ENCODE measurements at places on chromosomes 3 and 15. TPM values are rescaled to one million over a fixed set of nuclear protein-coding genes. Genes with fewer than 3 reads are reported as not detected.

STRIT1 gene
- not detected for total RNA-seq

IMPG2 gene
- 0.10 TPM for total RNA-seq

MFN1 gene
- 31.3 TPM for total RNA-seq

IFT57 gene
- 29.4 TPM for total RNA-seq

SPTBN5 gene
- total RNA-seq = 1.6 TPM

GRK7 gene
- total RNA-seq = not detected

GADL1 gene
- total RNA-seq = not detected

STAC gene
- not detected for total RNA-seq

GPR87 gene
- total RNA-seq = 1.1 TPM

MB21D2 gene
- total RNA-seq = 8.7 TPM

IQCF5 gene
- not detected for total RNA-seq

MCTP2 gene
- 38.5 TPM for total RNA-seq

GOLGA8R gene
- 0.56 TPM for total RNA-seq

SKOR1 gene
- 0.12 TPM for total RNA-seq

LRTM1 gene
- total RNA-seq = not detected

ANO10 gene
- total RNA-seq = 8.5 TPM

LMAN1L gene
- not detected for total RNA-seq

CAMK2N2 gene
- total RNA-seq = 0.21 TPM

GYG1 gene
- total RNA-seq = 21.5 TPM

UBE3A gene
- 102 TPM for total RNA-seq

GNB4 gene
- 0.59 TPM for total RNA-seq

CELF6 gene
- total RNA-seq = 0.19 TPM

RHOV gene
- 0.29 TPM for total RNA-seq

TMOD2 gene
- 7.9 TPM for total RNA-seq

NR2E3 gene
- not detected for total RNA-seq

GFM1 gene
- total RNA-seq = 57.3 TPM

CHST13 gene
- total RNA-seq = not detected

ZNF774 gene
- 0.68 TPM for total RNA-seq

EOMES gene
- 1.4 TPM for total RNA-seq

GOLGA8T gene
- total RNA-seq = 0.19 TPM

ZCWPW2 gene
- 0.43 TPM for total RNA-seq

CD86 gene
- 1.4 TPM for total RNA-seq

PRKAR2A gene
- 32.7 TPM for total RNA-seq

LRRIQ4 gene
- total RNA-seq = 0.14 TPM

VIPR1 gene
- 5.9 TPM for total RNA-seq

GPR176 gene
- total RNA-seq = 0.21 TPM
